ENCODE measurements at places on chromosomes 5 and 9.
A peak's percentile ranks its signal among the peaks of the same experiment; 100 is the strongest.

- no peak for DNase-seq
Measured at GRCh38 chr5:158170060-158170459, 311.1 kb upstream of the CLINT1 start.

DNA sequence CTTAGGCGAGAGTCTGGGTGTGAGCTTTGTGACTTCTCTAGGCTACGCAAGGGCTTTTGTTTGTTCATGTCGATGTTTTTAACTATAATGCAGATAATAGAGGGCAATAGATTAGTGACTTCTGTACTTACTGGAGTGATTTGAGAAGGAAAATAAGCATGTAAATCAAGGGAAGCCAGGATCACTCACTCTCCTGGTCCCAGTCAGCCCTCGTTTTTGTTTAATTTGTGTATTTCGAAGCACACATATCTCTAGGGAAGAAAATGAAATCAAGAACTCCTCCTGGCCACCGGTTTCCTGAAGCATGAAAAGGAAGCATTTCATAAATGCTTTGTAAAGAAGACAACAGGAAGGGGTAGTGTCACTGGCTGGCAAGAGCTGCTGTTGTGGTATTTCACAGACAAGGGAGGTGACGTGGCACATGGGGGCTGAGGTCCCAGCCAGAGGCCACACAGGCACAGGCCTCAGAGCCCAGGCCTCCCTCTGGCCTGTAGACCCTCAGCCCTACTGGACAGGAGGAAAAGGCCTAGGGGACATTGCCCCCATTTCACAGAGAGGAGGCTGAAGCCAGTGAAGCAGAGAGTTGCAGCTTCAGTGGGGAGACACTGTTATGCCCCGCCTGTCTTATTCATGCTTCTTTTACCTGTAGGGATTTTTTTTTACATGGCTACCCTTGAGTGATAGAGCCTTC is 34.1 kb downstream of the IRF1 start:
- no peak for DNase-seq

- DNase-seq = no peak
Measured at GRCh38 chr5:142650060-142650459, 35.8 kb downstream of the FGF1 start.

DNA sequence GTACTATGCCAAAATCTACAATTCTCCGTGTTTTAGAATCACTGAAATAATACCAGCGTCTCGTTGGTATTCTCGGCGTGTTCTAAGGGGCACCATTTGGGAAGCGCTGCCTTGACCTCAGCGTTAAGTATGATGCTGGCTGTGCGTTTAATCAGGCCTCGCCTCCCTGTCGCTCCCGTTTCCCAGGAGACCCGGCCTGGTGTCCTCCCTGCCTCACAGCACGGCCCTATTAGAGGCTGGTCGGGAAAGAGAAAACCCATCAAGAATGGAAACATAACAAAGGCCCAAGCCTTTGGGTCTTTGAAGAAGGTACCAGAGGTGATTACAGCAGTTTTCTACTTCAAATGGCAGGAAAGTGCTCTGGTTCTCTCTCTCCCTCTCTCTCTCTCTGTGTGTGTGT is 30.0 kb downstream of the GFPT2 start:
- no peak for DNase-seq

DNA sequence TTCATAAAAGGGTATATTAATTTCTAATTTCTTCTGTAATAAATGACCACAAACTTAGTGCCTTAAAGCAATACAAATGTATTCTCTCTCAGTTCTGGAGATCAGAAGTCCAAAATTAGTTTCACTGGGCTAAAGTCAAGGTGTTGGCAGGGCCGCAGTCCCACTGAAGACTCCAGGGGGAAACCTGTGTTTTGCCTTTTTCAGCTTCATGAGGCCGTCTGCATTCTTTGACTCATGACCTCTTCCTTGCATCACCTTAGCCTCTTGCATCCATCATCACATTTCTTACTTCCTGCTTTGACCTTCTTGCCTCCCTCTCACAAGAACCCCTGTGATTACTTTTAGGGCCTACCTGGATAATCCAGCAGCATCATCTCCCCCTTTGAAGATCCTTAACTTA is 42.0 kb upstream of the ALDH1B1 start:
- no peak for DNase-seq

DNA sequence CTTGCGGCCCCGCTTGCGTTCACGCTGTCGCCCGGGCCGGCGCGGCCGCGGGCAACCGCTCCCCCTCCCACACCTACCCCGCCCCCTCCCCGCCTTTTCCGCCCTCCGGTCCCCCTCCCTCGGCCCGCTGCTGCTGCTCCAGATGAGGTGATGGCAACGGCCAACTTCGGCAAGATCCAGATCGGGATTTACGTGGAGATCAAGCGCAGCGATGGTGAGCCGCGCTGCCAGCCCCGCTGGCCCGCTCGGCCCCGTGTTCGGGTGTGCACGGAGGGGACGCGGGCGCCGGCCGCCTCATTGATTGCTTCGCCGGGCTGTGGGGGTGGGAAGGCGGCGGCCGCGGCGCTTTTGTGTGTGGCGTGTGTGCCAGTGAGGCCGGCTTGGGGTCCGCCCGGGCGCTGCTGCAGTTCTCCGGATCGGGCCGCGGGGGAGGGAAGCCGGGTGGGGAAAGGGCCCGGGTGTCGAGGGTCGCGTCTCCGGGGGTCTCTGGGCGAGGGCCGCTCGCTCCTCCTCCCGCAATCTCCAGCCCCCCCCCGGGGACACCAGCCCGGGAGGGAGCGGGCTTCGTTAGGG is 403 bp downstream of the KIF2A start:
- peak; percentile 90 for DNase-seq

DNA sequence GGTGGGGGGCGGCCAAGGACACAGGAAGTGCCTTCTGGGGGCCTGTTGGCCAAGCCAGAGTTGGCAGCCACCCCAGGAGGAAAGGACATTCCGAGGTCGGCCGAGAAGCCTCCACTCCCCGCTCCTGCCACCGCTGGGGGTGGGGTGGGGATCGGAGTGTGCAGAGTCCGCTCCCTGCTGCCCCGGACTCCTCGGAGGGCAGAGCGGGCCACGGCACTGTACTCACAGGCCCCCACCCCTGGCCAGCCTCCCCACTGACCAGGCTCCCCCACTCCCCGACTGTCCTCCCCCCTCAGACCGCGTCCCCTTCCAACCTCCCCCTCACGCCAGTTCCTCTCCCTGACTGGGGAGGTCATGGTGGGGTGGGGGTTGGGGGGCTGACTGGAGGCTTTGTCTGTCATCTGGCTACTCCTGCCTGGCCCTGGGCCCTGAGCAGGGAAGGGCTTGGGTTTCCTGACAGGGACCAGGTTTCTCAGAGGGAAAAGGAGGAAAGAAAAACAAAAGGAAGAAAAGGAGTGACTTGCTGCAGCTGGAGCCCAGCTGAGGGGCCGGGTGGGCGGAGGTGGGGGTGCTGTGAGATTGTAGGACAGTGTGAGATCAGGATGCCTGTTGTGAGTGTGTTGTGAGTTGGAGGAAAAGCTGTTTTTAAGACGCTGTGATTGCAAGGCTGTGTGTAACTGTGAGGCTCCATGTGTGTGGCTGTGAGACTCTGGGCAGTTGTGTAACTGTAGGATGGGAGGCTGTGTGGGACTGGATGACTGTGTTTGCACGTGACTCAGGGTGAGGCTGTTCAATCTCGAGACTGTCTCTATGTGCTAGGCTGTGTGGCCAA is 29.7 kb downstream of the CNTFR start:
- DNase-seq = no peak

GRCh38 chr5:73952872-73953271 is 326.9 kb downstream of the ARHGEF28 start:
- DNase-seq = no peak

DNA sequence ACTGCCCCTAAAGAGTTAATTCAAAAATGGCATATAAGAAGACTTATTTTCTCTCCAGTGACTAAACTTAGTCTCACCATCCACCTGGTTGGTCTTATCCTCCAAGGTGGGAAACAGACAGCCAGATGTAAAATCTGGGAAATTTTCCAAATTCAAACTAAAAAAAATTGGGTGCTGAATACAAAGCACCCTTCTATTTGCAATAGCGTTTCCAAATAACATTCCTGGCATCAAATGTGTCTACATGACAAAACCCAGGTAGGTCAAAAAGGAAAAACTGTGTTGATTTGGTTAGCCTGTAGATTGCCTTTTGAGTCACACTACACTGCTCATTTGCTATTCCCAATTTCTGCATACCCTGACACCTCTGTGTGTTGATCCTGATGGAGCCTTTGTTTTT is 252.2 kb downstream of the NR2F1-AS1 start:
- DNase-seq = no peak

GRCh38 chr5:155514105-155514563 is 500.6 kb downstream of the KIF4B start:
- DNase-seq = no peak

GRCh38 chr5:173604141-173604540 is 12.3 kb downstream of the BOD1 start:
- no peak for DNase-seq

DNA sequence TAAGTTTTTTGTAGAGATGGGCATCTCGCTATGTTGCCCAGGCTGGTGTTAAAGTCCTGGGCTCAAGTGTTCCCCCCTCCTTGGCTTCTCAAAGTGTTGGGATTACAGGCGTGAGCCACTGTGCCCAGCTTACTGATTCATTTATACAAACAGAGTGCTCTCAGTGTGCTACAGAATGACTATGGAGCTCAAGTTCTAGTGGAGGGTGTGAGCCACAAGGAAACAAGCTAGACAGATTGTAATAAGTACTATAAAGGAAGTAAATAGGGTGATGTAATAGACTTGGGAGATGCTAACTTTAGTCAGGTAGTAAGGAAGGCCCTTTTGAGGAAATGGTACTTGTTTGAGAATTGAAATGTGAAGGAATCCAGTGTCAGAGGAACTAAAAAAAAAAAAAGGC is 1.7 kb upstream of the TMEM267 start:
- DNase-seq = no peak

DNA sequence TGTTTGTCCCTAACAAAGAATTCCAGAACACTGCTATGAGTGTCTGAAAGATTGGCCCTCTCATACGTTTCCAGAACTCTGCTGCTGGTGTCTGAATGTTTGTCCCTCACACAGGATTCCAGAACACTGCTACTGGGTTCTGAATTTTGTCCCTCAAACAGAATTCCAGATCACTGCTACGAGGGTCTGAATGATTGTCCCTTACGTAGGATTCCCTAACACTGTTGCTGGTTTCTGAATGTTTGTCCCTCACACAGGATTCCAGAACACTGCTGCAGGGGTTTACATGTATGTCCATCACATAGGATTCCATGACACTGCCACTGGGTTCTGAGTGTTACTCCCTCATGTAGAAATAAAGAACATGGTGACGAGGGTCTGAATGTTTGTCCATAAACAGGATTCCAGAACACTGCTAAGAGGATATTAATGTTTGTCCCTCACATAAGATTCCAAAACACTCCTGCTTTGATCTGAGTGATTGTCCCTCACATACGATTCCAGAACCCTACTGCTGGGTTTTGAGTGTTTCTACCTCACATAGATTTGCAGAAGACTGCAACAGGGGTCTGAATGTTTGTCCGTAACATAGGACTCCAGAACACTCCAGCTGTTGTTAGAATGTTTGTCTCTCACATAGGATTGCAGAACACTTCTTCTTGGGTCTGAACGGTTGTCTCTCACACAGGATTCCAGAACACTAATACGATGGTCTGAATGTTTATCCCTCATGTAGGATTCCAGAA is 214.4 kb downstream of the FOXD4L6 start:
- DNase-seq = no peak

DNA sequence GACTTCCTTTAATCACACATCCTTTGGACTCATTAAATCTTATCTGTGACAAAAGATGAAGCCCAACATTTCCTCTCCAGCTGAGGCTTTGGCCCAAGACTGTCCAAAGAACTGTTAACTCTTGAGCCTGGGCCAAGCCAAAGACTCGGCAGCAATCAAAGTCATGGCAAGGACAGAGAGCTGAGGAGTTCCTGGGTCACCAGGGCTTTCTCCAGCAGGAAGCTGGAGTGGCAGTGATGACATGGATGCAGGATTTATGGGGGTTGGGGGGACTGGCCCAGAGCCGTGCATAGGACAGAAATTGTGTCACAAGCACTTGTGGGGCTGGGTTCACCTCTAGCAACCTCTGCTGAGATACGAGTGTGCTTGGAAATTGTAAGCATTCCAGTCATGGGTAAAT is 440.3 kb downstream of the PLK2 start:
- DNase-seq = no peak

DNA sequence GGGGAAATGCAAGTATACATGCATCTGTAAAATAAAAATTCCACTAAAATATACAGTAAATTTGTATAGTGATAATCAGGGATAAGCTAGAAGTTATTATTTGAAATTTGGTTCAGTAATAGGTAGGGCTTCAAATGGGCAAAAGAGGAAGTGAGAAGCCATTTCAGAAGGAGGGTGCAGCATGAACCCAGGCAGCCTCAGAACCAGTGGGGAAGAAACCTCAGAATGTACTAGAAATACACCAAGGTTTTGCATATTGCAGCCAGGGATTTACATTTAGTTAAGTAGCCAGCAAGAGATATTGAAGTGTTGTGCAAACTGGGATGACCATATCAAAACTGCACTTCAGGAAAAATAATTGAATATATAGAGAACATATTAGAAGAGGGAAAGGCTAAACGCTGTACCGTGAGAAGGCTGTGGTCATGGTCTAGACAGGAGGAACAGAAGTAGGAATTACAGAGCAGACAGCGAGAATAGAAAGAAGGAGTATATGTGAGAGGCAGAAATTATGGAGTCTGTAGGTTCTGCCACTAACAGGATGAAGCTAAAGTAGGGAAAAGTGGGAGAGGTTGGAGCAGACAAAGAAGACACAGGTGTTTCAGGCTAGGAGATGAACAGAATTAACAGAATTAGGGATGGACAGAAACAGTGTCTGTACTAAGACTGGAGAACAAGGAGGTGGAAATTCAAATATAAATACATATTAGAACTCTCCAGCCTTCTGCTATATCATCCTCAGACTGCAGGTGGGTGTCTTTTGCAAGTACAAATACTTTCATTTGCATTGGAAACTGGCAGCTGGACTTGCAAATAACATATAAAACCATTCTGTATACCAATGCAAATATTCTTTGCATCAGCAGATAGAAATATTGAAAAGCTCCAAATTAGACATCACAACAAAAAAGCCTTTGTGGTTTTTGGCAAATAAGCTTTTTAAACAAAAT is 335.6 kb downstream of the ZNF608 start:
- DNase-seq = no peak

GRCh38 chr5:91584352-91584751 is 201.2 kb upstream of the ARRDC3 start:
- DNase-seq = no peak

All from NCI-H1417 (cell line).